ENCODE measurements at places on chromosomes 4 and X. TPM values are rescaled to one million over a fixed set of nuclear protein-coding genes. Genes with fewer than 3 reads are reported as not detected.

DNA sequence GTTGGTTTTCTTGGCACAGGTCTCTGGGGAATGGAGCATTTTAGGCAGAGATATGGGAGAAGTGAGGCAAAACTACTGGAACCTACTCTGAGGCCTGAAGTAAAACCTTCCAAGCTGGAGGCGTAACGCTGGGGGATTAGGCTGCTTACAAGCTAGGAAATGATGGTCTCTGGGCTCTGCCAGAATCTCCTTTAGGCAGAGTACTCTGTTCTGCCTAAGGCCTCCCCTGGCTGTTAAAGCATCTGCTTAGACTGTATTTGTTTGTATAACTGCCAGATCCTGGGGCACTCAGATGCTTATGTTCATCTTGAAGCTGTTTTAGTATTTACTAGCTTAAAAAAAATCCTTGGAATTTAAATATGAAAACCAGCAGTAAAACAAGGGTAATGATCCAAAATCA, 822.2 kb downstream of the RPA4 start:
- DNase-seq: no peak

GRCh38 chrX:70030301-70030767, 19.4 kb downstream of the AWAT2 start:
- DNase-seq: peak; percentile 4

DNA sequence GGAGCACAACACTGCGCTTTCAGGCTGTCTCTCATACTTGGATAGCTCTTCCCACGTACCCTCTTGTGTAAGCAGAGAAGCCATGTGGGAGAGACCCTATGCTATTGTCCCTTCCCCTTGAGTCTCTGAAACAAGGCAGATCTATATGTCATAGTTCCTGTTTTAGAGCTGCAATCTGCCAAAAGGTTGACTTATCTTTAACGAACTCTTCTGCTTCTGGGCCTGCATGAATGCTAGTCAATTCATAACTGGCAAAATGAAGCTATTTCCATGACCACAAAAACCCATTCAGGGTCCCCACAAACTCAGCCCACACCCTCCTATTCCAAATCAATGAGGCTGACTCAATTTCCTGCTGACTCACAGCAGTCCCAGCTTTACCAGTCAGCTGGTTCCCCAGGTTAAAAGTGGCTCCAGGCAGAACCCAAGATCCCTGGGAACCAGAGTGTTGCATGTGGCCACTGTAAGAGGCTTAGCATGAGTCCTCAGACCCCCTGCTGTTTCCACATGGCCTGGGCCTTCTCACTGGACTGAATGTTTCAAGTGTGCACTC, 25.3 kb upstream of the SOD3 start:
- DNase-seq: peak; percentile 26

Gene ZNF157
- not detected for polyA plus RNA-seq

Gene PRKG2
- not detected for polyA plus RNA-seq
